ENCODE measurements at places on chromosomes 3 and 15.

GRCh38 chr3:54999811-55000210, 72.0 kb upstream of the LRTM1 start:
- no peak for DNase-seq

- DNase-seq: no peak
Observed at GRCh38 chr3:154921351-154921750, 158.8 kb upstream of the MME start.

GRCh38 chr15:55402707-55403106, 5.5 kb downstream of the CCPG1 start:
- DNase-seq: no peak

- DNase-seq: peak; percentile 73
Observed at GRCh38 chr15:70722266-70723121, 40.9 kb downstream of the UACA start.

- no peak for DNase-seq
Observed at GRCh38 chr3:58690490-58690889, 23.9 kb upstream of the FAM3D start.

DNA sequence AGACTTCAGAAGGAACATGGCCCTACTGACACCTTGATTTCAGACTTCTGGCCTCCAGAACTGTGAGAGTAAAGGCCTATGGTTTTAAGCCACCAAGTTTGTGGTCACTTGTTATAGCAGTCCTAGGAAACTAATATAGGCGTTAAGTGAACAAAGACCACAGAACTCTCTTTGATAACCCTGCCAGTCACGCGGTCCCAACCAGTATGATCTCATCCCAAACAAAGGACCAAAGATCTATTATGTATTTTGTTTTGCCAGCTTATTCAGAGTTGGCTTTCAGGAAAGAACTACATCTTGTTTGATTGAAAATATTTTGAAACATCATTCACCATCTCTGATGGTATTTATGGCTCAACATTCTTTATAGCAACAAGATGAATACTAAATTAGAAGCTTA, 294.4 kb upstream of the SLCO3A1 start:
- DNase-seq: peak; percentile 77
